ENCODE measurements at places on chromosomes 11 and 22. TPM values are rescaled to one million over a fixed set of nuclear protein-coding genes. Genes with fewer than 3 reads are reported as not detected.

The TEX12 gene
- total RNA-seq: not detected

The CLMP gene
- total RNA-seq: 7.3 TPM

The MRGPRX4 gene
- total RNA-seq: not detected

The C22orf31 gene
- not detected for total RNA-seq

The ZNF215 gene
- 12.3 TPM for total RNA-seq

The PATE2 gene
- 0.13 TPM for total RNA-seq

The VPREB1 gene
- total RNA-seq: not detected

The KRTAP5-2 gene
- 0.71 TPM for total RNA-seq

The OR8K3 gene
- not detected for total RNA-seq

The SYT8 gene
- 1.3 TPM for total RNA-seq

The OR52E1 gene
- total RNA-seq: not detected

The MPZL3 gene
- total RNA-seq: 1.2 TPM

The TMEM86A gene
- 12.7 TPM for total RNA-seq

The SCGB1A1 gene
- total RNA-seq: not detected

The OR8G5 gene
- total RNA-seq: not detected

The INPP5J gene
- total RNA-seq: 3.3 TPM

The OTOG gene
- 0.05 TPM for total RNA-seq

The CNGA4 gene
- total RNA-seq: not detected

The FXYD2 gene
- total RNA-seq: 1.6 TPM

All from motor neuron (in vitro differentiated cells).